ENCODE measurements at places on chromosomes 12 and 14.

DNA sequence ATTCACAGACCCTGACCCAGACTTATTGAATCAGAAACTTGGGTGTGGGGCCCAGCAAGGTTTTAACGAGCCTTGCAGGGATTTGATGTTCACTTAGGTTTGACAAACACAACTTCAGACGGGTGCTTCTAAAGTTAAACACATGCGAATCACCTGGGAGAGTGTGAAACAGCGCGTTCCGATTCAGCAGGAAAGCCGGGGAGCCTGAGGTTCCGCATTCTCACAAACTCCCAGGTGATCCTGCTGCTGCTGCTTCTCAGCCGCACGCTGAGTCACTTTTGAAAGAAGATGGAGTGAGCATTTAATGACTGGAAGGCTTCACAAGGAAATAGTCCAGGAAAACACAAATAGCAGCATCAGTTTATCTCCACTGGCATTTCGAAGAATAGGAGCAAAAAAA lies 44.2 kb upstream of the DDX11 start:
- DNase-seq: no peak

DNA sequence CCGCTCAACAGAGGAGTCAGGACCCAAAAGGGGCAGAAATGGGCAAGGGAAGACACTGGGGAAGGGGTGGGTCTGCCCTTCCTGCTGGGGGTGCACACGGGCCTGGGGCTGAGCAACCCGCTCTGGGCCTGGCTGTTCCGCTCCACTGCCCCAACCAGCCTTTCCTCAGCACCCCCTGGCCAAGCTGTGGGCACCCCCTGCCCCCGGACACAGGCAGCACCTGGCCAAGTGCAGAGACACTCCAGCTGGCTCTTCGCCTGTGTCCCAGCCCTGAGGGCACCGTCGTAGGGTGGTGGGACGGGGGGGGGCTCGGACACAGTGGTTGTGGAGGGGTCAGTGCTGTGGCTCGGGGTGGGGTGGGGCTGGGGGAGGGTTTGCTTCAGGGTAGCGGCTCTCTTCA lies 10.3 kb downstream of the PACS2 start:
- no peak for DNase-seq

GRCh38 chr14:102295270-102295669 lies 9.7 kb downstream of the MOK start:
- DNase-seq: no peak

GRCh38 chr14:91862417-91862816 lies 4.9 kb downstream of the TC2N start:
- no peak for DNase-seq

DNA sequence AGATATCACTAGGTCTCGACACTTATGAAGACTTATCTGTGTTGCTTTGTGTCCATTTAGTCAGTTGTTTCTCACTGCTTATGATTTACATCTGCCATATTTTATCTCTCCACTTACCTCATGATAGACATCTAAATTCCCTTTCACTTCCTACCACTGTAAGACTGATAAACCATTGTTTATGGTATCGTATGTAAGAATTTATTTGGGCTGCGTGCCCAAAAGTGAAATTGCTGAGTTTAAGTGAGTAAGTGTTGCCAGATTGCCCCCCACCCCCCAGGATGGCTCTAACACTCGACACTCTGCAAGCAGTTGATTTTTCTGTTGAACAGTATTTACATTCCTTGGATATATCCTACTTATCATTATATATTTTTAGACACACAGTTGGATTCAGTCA lies 69.9 kb upstream of the MON2 start:
- DNase-seq: no peak

DNA sequence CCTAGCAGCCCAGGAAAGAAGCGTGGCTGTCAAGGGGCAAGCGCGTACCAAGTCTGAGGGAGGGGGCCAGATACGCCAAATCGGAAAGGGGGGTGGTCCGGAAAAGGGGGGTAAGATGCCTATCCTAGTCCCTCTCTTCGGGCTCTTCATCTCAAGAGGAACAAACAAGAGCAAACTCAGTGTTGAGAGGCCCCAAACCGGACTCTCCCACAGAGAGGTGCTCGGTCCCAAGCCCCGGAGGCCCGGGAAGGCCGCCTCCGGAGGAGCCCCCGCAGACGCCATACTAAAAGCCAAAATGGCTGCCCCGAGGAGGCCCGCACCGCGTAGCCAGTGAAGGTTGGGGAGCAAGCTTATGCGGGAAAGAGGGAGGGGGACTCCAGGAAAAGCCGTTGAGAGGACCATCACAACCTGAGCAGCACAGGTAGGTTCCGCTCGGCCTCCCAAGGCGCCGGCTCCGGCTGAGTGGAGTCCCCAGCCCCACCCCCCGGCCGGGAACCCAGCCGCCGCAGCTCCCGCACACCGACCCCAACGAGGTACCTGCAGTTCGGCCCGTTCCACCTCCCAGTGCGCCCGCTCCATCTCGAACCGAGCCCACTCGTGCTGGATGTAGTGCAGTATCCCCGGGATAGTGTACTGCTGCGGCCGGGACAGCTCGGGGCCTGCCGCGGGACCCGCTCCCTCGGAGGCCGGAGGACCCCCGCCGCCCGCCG lies at the start of gene AP4S1:
Gene AP4S1 (plus strand): TSS at position 283 of the 710 bp plus-strand sequence. CDS start 40,548 bp downstream, outside the sequence.
- DNase-seq: peak; percentile 75

DNA sequence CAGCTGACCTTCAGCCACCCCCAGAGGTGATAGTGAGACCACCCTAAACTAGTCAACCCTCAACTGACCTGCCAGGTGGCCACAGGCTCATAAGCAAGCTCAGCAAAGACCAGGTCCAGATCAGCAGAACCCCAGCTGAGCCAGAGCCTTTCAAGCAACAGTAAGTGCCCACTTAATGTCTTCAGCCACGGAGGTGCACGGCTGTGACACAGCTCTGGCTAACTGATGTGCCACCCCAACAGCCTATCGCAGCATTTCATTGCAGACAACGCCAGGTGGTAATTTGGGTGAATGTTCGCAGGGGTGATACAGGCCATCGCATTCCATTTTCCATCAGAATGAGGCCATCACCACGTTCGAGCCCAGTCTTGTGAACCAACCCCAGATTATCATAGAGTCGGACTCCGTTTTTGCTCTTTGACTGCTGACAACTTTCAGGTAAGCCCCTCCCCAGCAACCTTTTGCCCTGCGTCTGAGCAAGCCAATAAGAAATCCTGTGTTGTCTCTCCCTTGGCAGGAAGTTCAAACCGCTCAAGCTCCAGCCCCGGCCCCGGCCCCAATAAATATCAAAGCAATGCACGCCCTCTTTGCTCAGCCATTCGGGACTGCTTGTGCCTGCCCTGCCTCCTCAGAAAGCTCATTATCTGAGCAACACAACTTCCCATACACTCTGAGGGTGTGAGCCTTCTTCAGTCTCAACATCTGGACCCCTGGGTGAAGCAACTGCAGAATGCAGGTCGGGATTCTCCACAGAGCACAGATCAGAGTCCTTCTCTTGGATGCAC lies 44.4 kb downstream of the JAG2 start:
- peak; percentile 17 for DNase-seq

DNA sequence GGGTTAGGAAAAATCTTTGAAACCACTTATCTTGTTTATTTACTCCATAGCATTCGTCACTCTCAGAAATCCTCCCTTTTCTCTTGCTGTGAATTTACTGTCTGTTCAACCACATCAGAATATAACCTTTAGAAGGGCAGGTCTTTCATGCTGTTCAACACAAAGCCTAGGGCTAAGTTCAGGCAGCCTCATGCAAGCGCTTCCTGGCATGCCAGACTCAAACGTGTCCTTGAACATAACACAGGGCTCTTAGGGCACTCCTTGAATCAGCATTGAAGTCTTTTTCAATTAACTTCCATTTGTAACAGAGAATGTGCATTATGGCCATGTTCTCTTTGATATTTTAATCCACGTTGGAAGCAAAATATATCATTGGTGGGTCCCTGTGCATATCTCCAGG lies 377.7 kb downstream of the GLT1D1 start:
- no peak for DNase-seq

- DNase-seq: no peak
These were observed 39.7 kb upstream of the STAB2 start for GRCh38 chr12:103547376-103547775.

GRCh38 chr14:71629250-71629649 lies 303.0 kb upstream of the RGS6 start:
- DNase-seq: no peak

- no peak for DNase-seq
These were observed 342.5 kb upstream of the KITLG start for GRCh38 chr12:88922816-88923215.
